OCI-M1 (cell line): ENCODE measurements at places on chromosomes 2 and 18.

- DNase-seq = no peak
These were observed 21.6 kb downstream of the PID1 start for GRCh38 chr2:229249536-229249935.

DNA sequence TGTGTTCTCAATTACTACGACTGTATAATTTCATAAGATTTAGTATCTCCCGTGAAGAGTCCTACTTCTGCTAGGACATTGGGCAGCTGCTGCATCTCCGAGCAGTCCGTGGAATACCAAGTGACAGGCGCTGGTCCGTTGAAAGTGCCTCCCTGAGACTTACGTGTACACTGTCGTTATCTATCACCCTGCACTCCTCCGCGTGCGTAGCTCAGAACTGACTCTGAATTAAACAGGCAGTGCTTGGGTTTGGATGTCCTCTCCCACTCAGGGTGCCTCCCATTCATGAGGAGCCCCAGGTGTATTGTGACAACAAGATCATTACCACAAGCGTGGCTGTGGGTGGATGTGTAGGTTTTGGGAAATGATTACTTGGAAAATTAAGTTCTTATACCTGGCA, 148.4 kb downstream of the SH3RF3 start:
- DNase-seq = no peak

DNA sequence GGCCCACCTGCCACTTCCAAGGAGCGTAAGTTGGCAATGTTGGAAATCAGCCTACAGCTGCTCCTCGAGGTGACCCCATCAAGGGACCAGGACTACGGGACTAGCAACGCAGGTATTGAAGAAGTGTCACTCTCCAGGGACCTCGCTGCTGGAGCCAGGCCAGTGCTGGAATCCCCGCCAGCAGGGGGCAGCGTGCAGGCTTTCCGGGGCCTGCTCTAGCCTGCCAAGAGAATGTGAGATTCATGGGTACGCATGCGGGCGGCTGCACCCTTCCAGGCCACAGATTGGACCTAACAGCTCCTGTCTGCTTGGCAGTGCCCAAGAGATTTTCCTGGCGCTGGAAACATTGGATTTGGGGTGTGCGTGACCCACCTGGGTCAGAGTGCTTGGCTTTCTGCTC, 182.8 kb upstream of the RAB12 start:
- DNase-seq = peak; percentile 9

DNA sequence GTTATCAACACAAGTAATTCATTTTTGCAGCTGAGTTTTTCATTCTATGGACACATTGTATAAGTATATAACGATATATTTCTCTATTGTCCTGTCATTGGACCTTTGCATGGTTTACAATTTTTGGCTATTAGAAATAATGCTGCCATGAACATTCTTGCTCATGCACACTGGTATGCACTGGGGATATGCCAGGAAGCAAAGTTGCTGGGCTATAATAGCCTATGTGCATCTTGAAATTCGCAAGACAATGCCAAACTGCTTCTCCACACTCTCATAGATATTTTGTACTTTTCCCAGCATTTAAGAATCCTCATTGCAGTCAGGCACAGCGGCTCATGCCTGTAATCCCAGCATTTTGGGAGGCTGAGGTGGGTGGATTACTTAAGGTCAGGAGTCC, 852.6 kb upstream of the ID2 start:
- DNase-seq = no peak

DNA sequence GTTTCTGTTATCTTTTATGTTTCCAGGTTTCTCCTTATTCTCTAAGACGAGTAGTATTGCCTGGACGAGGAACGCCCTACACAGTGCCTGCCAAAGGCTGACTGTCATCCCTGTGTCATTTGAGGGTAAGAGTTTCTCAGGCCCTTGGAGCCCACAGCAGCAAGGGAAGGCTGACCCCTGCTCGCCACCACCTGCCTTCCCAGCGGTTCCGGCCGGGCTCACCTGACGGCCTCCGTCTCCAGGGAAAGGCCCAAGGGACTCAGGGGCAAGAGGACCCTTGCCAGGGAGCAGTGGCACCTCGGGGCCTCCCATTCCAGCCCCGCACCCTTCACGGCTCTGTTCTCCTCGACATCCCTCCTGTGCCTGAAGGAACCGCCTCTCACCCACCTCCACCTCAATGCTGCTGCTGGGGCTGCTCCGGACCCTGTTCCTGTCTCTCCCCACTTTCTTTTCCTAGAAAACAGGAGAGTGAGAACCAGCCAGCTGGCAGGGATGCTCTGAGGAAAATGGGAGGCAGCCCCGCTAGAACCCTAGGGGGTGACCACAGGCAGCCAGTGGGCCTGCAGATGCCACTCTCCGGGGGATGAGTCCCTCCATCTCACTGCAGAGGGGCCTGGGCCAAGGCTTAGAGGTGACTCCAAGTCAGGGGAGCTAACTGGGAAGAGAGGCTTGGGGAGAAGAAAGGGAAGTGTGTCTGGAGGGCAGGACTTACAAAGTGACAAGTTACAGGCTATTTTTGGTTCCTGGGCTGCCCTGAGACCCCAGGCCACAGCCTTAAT, 1.9 kb downstream of the LIMS2 start:
- DNase-seq = no peak

DNA sequence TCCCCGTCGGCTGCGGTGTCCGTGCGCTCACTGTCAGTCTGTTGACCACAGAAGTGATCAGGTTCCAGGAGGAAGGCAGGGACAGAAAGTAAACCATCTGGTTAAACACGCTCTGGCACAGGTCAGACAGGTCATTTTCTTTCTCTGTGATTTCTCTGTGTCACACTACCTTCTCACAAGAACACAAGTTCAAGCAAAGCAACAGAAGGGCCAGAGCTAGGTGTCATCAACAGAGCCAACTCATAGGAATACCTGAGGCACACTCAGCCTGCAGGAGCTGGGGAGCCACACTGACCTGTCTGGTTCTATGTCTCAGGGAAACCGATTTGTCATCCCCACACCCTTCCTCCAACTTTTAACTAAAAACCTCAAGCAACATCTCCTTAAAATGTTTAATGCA, 115.1 kb upstream of the ZBTB14 start:
- no peak for DNase-seq

DNA sequence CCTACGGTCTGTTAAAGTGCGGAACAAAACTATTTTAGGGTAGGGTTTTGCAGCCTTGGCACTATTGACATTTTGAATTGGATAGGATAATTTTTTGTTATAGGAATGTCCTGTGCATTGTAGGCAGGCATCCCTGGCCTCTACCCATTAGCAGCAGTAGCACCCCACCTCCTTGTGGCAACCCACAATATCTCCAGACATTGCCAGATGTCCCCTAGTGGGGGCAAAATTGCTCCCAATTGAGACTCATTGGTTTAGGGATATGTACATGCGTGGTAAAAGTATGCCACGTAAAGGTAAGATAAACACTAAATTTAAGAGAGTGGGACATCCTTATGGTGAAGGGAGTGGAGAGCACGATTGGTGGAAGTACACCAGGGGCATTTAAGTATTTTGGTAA, 4.6 kb downstream of the MIB1 start:
- DNase-seq = peak; percentile 39

DNA sequence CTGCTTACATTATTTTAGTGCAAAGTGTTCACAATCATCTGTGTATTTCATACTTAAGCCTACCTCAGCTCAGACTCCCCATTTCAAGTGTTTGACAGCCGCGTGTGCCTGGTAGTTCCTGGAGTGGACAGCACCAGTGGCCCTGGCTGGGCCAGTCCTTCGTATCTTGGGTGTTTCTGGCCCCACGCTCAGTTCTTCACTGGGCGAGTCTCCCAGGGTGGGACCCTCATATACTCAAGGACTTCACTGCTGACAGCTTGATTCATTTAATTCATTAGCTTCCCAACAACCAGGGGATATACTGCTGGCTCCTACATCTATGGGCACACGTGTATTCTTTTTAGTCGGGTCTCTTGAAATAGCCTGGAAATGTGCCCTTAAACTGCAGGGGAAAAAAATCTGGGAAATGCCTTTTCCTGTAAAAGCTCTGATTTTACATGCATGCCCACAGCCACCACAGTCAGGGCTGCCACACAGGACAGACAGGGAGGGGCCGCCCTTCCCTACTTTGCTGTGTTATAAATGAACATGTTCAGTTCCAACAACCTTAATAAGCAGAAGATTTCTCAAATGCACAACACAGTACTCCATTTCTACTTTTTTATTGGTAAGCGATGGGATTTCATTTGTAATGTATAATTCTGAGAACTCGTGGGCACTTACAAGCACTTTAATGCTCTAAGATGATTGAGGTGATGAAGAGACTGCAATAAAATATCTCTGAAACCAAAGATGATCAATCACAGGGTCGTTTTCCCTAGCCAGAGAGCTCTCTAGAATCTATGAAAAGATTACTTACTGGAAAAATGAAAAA, 205.5 kb upstream of the REV1 start:
- no peak for DNase-seq

DNA sequence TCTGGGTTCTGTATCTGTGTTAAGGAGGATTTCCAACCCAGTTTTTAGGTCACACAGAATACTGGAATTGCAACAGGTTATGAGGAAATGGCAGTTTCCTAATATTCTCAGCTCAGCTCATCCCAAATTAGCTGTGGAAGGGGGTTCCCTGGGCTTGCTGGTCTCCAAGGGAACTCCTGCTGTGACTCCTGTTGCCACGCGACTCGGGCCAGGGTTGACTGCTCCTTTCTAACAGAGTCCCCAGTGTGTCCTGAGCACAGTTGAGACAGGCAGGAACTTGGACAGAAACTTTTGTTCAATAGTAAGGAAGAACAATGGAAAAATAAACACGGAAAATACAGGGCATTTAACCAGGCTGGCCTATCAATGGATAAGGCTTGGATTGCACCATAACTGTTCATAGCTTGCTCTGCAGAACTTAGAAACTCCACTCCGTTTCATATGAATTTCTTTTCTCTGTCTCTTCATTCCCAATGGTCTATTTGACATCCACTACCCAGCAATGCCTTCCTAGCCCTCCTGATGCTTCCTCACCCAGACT, 3.8 kb upstream of the ROCK2 start:
- DNase-seq = no peak

DNA sequence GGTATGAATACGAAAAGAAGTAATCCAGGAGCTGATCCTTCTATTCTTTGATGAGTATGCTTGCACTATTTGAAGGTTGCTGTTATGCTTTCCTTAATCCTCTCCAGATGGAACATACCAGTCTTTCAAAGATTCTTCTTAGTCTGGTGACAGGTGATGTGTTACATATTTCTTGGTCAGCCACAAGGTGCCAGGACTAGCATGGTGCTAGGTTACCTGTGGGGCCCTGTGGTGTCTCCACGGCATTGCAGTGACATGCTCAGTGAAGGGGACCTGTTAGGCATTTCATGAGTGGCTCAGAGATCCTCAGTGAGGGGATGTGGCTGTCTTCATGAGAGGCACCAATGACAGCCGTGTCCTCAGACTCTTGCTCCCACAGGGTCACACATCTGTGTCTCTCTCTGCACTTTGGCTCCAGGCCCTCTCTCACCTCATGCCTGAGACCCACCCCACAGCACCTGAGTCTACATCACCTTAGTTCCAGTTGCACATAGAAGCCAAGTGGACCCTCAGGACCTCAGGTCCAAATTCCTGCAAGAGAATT, 13.1 kb upstream of the RAB31 start:
- DNase-seq = no peak

DNA sequence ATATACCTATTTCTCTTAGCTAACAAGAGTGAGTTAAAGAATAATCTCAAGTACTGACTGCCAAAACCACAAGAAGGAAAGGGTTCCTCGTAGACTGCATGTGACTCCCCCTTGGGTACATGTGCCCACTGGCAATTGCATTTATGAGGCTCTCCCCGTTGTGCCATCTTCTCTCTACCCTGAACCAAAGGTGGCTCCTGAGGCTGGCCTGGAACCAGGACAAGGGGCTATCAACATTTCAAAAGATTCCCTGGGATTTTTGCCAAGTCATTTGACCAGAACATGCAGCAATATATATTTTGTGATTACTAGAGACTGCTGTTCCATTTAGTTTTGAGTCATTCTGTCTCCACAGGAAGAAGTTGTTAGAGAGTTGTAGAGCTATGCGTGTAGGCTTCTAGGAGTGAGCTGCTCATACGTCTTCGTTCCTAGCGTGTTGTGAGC, 45.8 kb downstream of the LAMA3 start:
- DNase-seq = peak; percentile 23

DNA sequence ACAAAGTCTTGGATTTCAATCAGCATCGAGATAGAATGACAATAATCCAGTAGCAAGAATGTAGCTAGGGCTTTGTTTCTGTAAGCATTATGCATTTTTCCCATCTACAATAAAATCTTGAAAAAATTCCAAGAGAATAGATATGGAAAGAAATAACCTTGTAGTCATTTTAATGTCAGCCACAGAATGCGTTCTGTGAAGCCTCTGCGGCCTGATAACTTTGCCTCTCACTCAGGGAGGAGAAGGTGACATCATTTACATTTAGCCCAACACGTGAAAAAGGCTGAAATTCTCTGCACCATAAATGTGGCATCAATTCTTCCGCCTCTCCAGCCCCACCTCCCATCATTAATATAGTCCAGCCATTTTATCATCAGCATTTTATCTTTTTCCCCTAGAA, 19.1 kb upstream of the DYNC1I2 start:
- no peak for DNase-seq

GRCh38 chr2:74201596-74201995, 3.2 kb downstream of the MTHFD2 start:
- DNase-seq = no peak

GRCh38 chr2:240789051-240789453, 31.0 kb downstream of the KIF1A start:
- DNase-seq = no peak

GRCh38 chr2:37976411-37976810, 51.3 kb downstream of the RMDN2 start:
- DNase-seq = no peak

- no peak for DNase-seq
These were observed 941 bp upstream of the SGO2 start for GRCh38 chr2:200525066-200525465.

DNA sequence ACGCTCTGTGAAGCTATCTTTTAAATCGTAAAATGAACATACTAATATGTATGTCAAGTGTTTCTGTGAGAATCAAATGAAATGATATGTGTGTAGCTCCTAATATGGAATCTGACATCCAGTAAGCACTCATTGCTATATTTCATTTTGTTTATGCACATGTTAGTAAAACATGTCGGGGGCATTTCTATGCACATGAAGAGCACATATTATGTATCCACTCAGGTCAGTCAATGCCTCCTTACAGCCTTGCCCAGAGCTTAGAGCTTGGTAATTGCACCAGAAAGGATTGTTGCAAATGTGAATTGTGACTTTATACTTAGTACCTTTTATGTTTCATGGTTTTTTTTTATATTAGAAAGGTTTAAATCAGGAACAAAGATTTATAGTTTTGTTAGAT, 463.7 kb upstream of the HNMT start:
- DNase-seq = no peak

- peak; percentile 69 for DNase-seq
These were observed 352.8 kb upstream of the KCNH7 start for GRCh38 chr2:163191372-163191771.

DNA sequence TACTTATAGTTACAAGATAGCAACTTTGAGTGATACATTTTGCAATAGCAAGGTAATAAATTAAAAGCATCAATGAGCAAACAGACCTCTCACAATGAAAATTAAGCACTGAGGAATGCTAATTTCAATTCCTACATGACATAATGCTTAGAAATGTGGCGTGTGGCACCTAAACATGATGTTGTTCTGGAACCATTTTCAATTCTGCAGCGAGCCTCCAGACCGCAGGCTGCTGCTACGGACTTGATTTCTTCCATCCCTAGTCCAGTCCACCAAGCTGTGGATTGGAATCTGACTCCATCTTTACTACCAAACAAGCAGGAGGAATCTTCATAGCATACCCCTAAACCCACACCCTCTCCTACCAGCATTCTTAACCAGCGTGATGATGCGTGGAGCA, 58.7 kb upstream of the ZNF397 start:
- no peak for DNase-seq

GRCh38 chr2:46477925-46478324, 1.4 kb upstream of the TMEM247 start:
- DNase-seq = no peak

- peak; percentile 42 for DNase-seq
These were observed 271.9 kb upstream of the CXCR4 start for GRCh38 chr2:136389809-136390208.
